Psoas muscle (tissue), 8 donors: ENCODE measurements at places on chromosomes 6 and 20. TPM values are rescaled to one million over a fixed set of nuclear protein-coding genes. Genes with fewer than 3 reads are reported as not detected.

GGTLC1 gene
- polyA plus RNA-seq = not detected

GRCh38 chr20:63900413-63900812 lies 5.5 kb downstream of the DNAJC5 start:
- DNase-seq = no peak

NCOA7 gene
- polyA plus RNA-seq = 5.6 TPM

MICB gene
- polyA plus RNA-seq = 0.25 TPM

GRCh38 chr6:34922177-34922663 lies 33.2 kb downstream of the ANKS1A start:
- DNase-seq = no peak

MYLK2 gene
- 30.6 TPM for polyA plus RNA-seq

GRCh38 chr6:15955484-15955883 lies 173.4 kb upstream of the MYLIP start:
- DNase-seq = no peak

- DNase-seq = no peak
These were observed 192.7 kb upstream of the PMEPA1 start for GRCh38 chr20:57902473-57902872.

GRCh38 chr6:16216501-16217155 lies 21.8 kb upstream of the GMPR start:
- no peak for DNase-seq

DNA sequence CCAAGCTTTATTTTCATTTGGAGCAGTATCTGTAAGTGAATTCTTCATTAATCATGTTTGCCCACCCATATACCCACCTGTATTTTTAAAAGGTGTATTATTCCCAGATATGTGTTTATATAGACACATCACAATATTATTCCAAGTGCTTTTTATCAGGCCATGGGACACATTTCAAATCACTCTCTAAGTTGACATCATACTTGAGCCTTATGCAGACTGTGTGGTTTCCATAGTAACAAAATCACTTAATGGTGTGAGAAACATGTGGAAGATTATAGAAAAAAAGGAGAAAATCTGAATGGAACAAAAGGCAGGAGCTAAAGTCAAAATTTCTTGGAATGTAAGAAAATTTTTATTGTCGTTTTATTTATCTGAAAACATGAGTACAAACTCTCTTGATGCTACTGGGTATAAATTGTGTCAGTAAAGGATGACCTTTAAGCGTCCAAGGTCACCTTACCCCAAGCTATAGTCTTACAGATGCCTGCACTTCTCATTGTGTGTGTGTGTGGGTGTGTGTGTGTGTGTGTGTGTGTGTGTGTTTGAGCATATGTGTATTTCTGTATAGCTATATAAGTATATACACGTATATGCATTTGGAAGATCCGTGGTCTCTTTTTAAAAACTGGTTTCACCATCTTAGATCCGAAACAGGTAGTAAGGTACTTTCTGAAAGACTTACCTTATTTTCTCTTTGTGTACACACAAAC lies 79.8 kb upstream of the CCN6 start:
- DNase-seq = no peak

RAD21L1 gene
- not detected for polyA plus RNA-seq

DNA sequence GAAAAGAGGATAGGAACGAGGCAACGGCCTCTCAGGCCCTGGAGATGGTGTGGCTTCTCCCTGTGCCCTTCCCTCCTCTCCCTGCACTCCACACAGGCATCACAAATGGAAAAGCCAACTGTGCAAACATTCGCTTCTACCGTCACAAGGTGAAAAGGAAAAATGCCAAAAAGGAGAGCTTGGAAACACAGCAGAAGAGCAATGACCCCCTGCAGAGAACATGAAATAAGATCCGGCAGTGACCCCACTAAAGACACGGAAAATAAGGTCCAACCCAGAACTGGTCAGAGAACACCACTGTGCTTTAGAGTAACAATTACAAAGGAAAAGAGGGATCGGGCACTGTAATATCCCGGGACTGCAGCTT lies 63.0 kb downstream of the SLC22A23 start:
- no peak for DNase-seq

GRCh38 chr20:50197463-50198179 lies 7.0 kb downstream of the CEBPB start:
- DNase-seq = no peak
